Stomach (tissue), 19 donors: ENCODE measurements at places on chromosomes 5 and 9. TPM values are rescaled to one million over a fixed set of nuclear protein-coding genes. Genes with fewer than 3 reads are reported as not detected.

The TOPORS gene
- polyA plus RNA-seq = 5.7 TPM

DNA sequence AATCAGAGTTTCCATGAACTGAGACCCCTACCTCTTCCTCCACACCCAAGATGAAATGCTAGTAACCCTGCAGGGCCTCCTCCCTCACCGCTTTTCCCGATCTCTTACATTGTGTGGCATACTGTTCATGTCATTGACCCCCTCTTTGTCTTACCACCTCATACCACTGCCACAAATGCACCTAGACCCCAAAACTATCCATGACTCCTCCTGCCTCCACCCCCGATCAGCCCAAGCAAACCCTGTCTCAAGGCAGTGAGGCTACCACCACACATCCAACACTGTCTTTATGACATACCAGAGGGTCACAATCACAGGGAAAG is 55.7 kb downstream of the PLAC8L1 start:
- H3K4me1 ChIP-seq = no peaks in the 10 kb centered on the region
- H3K36me3 ChIP-seq = peaks cover 22% of the 10 kb centered on the region
- no peak overlapping the region for H3K4me3 ChIP-seq
- no peak for DNase-seq
- H3K27me3 ChIP-seq = no peaks in the 10 kb centered on the region

DNA sequence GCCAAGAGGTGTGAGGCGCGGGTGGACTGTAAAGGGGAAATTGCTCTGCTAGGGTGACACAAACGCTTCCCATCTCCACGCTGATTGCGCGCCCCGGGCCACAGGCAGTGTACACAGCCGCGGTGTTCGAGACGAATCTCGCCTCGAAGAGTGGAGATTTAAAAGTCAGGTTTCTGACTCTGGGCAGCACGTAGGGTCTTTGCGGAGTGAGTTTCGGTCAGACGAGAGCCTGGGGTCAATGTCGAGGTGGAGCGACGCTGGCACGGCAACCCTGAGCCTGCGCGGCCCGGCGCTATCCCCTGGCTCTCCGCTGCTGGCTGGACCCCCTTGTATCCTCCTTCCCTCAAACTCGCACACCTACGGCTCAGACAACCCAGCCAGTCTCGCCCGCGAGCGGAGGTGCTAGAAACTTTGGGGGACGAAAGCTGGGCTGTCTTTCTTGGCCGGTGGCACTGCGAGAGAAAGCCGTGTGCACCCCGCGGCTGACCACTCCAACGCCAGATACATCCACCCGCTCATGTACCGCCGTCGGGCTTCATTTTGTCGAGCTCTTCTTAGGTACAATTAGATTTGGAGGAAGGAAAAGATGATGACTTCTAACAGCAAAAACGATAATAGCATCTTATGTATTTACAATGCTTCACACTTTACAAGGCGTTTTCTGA is 5.4 kb upstream of the FOXB2 start:
- H3K4me1 ChIP-seq = peaks cover 18% of the 10 kb centered on the region
- H3K36me3 ChIP-seq = no peaks in the 10 kb centered on the region
- DNase-seq = peak; percentile 9
- peaks cover 99% of the 10 kb centered on the region for H3K27me3 ChIP-seq

- no peak overlapping the region for H3K4me3 ChIP-seq
- H3K36me3 ChIP-seq = no peaks in the 10 kb centered on the region
- H3K27ac ChIP-seq = no peak overlapping the region
- no peak for DNase-seq
- H3K4me1 ChIP-seq = no peaks in the 10 kb centered on the region
These were observed 27.8 kb downstream of the MAT2B start for GRCh38 chr5:163533223-163533622.
